Suppressor macrophage treated with lipopolysaccharide for 4 hours (primary cell): ENCODE measurements at places on chromosomes 6 and 20.

- no peak for DNase-seq
Measured at GRCh38 chr6:31485055-31485454, 12.9 kb upstream of the MICB start.

DNA sequence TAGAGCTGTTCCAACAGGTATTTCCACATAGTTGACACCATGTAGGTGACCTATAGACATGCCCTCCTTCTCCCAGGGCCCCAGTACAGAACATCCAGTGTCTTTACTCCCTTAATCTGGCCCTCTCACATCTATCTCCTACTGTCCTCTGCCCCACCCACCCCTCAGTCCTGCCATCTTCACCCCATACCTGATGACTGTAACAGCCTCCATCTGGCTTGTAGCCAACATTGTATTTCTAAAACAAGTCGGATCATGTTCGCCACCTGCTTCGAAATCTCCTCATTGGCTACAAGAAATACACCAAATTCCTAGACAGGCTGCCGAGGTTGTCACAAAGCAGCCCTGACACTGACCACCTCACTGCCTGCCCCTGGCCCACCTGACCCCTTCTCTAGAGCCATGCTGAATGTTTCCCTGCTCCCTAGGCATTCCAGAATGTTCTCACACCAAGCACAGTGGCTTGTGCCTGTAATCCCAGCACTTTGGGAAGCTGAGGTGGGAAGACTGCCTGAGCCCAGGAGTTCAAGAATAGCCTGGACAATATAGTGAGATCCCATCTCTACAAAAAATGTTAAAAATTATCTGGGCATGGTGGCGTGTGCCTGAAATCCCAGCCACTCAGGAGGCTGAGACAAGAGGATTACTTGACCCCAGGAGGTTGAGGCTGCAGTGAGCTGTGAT lies 6.0 kb downstream of the ZC3H12D start:
- DNase-seq: no peak

- no peak for DNase-seq
Measured at GRCh38 chr6:134774201-134774638, 175.7 kb downstream of the ALDH8A1 start.

- no peak for DNase-seq
Measured at GRCh38 chr20:39862470-39862891, 826.6 kb downstream of the MAFB start.

GRCh38 chr6:39892490-39893129 lies 41.7 kb downstream of the MOCS1 start:
- DNase-seq: peak; percentile 39

- peak; percentile 41 for DNase-seq
Measured at GRCh38 chr6:10720265-10720959, 2.5 kb upstream of the TMEM14C start.

- DNase-seq: no peak
Measured at GRCh38 chr20:50578778-50579165, 68.6 kb downstream of the PTPN1 start.

DNA sequence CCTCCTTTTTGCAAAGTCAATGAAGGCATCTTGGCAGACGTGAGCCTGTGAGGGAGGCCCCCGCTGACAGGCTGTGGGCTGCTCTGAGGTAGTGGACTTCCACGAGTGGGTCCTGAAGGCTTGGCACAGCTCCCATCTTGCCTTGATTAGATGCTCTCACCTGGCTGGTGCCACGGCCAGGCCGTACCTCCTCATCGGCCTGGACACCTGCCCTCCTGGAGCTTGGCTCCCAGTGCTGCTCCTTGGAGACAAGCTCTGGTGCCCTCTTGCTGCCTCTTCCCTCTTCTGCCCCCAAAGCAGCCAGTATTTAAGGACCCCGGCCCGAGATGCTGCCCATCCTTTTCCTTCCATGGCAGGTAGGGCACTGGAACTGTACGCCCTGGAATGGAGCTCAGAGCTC lies 93.5 kb downstream of the ERMARD start:
- no peak for DNase-seq

- DNase-seq: no peak
Measured at GRCh38 chr6:138504764-138505689, 5.7 kb upstream of the NHSL1 start.

DNA sequence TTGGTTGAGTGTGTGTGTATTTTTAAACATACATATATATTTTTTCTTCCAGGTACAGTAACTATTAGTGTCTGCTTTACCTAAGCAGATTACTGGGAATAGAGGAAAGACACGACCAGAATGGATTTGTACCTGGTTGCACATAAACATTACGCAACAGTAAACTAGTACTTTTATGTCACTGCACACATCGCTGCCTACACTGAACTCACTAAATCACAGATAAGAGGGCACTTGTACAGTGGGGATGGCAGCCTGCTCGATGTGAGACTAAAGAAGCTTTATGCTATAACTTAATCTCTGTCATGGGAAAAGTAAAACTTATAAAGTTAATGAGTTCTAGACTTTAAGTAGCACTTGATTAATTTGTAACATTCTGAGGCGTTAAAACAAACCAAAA lies 89.5 kb upstream of the SIM1 start:
- no peak for DNase-seq
